ENCODE measurements at places on chromosomes 3 and 15.

DNA sequence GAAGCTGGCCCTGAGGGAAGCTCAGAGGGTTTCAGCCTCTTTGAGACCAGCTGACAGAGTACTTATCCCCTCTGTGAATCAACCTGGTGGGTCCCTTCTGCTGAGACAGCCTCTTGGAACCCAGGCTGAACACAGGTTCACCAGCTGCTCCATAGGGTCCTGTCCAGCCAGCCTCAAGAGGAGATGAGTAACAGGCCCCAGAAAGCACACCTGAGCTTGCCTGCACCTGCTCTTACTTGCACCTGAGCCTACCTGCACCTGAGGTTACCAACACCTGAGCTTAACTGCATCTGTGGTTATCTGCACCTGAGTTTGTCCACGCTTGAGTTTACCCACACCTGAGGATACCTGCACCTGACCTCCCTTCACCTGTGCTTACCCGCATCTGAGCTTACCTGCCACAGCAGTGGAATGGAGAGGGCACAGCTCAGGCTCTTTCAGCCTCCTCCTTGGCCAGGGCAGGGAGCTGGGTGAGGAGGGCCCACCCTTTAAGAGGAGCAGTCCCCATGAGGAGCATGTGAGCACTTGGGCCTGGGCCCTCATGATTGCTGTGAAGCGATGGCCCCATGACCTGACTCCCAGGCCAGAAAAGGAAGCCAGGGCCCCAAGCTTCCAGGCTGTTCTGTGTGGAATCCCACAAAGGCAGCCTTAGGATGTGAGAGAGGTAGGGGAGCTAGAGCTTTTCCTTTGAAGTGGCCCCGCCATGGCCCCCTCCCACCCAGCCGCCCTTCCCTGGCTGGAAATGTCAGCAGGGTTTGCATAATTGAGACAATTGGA, at the start of gene TRPM1:
TSS of gene TRPM1 (minus strand) at position 464 of the 777 bp plus-strand sequence. CDS start 20,370 bp downstream, outside the sequence.
- DNase-seq = no peak

- no peak for DNase-seq
Observed at GRCh38 chr15:92098869-92099268, 245.4 kb downstream of the SLCO3A1 start.

GRCh38 chr3:50207359-50208042, 2.4 kb downstream of the SLC38A3 start:
- no peak for DNase-seq

DNA sequence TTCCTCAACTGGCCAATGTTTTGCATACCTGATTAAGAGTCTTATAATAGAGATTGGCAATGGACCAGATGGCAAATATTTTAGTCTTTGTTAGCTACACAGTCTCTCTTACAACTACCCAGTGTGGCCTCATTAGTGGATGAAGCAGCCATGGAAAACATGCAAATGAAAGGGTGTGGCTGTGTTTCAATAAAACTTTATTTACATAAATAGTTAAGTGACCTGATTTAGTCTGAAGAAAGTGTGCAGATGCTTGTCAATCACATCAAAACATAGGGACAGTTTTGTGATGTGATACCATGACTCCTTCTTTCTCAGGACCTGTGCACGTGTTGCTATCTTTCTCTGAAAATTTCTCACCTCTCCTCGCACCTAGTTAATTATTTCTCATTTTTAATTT, 309.8 kb upstream of the GRM7 start:
- no peak for DNase-seq

DNA sequence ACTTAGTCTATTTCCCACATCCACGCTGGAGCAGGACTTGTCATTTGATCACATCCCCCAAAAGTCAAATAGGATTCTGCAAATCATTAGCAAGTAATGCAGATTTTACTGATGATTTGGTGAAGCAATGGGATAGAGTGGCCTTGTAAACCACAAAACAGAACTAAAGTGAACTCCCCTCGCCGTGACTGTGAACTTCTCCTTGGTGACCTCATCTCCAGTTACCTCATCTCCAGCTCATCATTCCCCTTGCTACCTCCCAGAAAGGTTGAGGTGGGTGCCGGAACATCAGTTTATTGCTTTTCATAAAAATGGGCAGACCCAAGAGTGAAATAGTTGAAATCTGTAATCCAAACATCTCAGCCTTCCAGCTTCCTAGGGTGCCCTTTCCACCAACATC, 36.7 kb upstream of the ADPGK start:
- no peak for DNase-seq

DNA sequence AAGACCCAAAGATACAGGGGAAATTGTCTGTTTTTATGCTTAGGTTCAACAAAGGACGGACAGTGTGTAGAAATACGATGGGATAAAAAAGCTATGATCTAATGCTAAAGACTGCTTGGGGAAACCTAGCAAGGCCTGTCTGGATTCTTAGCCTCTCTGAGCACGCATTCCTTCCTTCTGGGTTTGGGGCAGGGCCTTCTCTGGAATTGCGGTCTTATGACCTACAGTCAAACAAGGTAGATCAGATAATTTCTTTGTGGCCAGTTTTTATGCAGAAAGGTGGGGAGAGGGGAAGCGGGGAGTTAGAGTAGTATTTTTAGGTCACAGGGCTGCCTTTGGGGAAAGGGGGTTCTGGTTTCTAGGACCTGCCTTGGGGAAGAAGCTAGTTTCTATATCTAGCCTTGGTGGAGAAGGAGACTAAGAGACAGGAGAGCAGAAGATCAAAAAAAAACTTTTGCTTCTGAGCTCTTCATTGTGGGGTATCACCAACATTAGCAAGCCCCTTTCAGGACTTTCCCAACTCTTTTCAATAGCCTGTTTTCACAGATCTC, 39.1 kb upstream of the LIPC start:
- no peak for DNase-seq

- DNase-seq = no peak
Observed at GRCh38 chr3:189659571-189659970, 28.4 kb downstream of the TP63 start.

Measured in stimulated activated CD4-positive, alpha-beta T cell treated with anti-CD3 and anti-CD28 coated beads, TNF-alpha, amount 100 ng/mL, for 48 hours (primary cell).